Thoracic aorta (tissue), 2 donors: ENCODE measurements at places on chromosomes 3 and 15.

DNA sequence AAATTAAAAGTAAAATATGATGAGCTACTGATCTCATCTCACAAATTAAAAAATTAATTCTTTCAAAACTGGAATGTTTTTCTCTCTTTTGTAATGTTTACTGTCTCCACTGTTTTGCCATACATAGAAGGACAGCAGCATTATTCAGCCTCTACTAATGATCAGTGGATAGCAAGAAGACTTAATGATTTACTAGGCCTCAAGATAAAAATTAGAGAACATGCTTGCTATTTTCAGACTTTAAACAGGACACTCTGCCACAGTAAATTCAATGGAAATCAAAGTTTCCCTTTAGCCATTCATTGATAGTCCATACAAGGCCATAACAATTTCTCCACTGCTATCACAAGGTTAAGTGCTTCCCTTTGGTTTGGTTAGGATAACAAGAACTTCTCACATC lies 129.4 kb downstream of the TMCC1 start:
- no peak for DNase-seq

GRCh38 chr15:88647351-88648105 lies 8.7 kb downstream of the ISG20 start:
- DNase-seq = no peak

GRCh38 chr15:89072277-89072869 lies 15.9 kb upstream of the ABHD2 start:
- DNase-seq = no peak

- no peak for DNase-seq
These were observed 52.5 kb downstream of the LRRN1 start for GRCh38 chr3:3851621-3852323.

DNA sequence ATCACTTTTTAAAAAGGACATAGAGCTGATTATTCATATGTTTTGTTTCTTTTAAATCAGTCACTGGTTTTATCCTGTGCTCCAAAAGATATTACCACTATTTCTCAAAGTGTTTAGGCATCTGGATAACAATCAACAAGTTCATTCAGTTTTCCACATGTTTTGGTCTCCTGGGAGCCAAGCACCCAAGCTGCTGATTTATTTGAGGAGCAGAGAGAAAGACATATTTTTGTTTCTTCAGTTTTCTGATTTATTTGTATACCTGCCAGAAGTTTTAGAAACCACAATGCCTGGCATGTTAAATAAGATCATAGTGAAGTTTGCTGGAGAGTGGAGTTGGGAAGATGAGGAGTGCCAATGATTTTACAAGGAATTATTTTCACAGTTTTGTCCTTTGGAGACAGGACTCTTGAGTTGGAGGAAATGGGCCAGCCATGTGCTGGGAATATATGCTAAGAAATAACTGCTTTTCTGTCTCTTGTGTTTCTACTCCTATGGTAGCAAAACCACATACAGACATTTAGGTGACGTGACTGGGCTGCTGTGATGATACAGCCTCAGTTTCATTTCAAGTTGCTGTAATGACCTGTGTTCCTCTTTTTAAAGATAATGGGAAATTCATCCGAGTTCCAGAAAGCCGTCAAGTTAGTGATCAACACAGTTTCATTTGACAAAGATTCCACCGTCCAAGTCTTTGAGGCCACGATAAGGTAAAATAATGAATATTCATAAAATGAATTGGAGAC lies 11.7 kb downstream of the EDEM1 start:
- no peak for DNase-seq
